Activated naive CD4-positive, alpha-beta T cell treated with anti-CD3 and anti-CD28 coated beads for 36 hours (primary cell): ENCODE measurements at places on chromosomes 11 and 22.

DNA sequence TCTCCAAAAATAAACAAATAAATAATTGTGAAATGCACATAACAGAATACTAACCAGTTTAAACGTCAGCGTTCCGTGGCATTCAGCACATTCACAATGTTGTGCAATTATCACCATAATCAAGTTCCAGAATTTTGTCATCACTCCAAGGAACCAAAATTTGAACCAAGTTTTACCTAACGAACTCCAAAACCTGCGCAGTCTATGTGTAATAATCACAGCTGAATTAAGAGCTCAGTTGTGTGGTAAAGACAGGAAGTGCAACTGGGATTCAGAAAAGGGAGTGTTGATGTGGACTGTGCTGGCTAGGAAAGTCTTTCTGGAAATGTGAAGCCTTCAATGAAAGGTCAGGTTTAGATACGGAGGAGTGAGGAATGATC, 5.4 kb upstream of the MCAM start:
- no peak overlapping the region for H3K27ac ChIP-seq
- H3K4me3 ChIP-seq, result no peak overlapping the region

- H3K27ac ChIP-seq, result no peak overlapping the region
- no peaks in the 10 kb centered on the region for H3K4me1 ChIP-seq
- DNase-seq, result peak; percentile 84
- H3K4me3 ChIP-seq, result no peak overlapping the region
These were observed 98.6 kb downstream of the CEP164 start for GRCh38 chr11:117426297-117426685.

DNA sequence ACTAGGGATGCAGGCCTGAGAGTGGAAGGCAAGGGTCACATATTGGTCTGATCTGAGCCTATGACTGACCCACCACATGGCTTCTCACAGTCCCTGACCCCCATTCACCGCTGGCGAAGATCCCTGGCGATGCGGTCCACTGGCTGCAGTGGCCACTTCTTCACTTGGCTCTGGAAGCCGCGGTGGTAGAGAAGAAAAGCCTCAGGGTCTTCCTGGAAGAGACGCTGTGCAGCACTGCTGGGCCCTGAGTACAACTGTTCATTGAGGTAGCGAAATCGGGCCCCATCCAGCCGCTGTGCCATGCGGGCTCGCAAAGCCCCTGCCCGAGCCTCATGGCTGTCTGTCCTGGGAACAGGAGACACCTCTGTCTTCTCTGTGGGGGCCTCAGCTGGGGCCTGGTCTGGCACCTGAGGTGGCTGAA, 2.4 kb downstream of the RRP8 start:
- H3K4me1 ChIP-seq, result peaks cover 31% of the 10 kb centered on the region
- DNase-seq, result no peak
- H3K36me3 ChIP-seq, result peaks cover 28% of the 10 kb centered on the region
- H3K4me3 ChIP-seq, result no peak overlapping the region
- H3K27me3 ChIP-seq, result no peaks in the 10 kb centered on the region

- peaks cover 14% of the 10 kb centered on the region for H3K4me1 ChIP-seq
- H3K27ac ChIP-seq, result no peak within 1 kb of the TSS
- no peaks in the 10 kb centered on the region for H3K36me3 ChIP-seq
- DNase-seq, result no peak
- peaks cover 52% of the 10 kb centered on the region for H3K27me3 ChIP-seq
These were observed at the start of gene SPTBN2 for GRCh38 chr11:66728693-66729385. SPTBN2 (minus strand) TSS chr11:66729216; CDS start chr11:66721240, 7,976 bp downstream.

DNA sequence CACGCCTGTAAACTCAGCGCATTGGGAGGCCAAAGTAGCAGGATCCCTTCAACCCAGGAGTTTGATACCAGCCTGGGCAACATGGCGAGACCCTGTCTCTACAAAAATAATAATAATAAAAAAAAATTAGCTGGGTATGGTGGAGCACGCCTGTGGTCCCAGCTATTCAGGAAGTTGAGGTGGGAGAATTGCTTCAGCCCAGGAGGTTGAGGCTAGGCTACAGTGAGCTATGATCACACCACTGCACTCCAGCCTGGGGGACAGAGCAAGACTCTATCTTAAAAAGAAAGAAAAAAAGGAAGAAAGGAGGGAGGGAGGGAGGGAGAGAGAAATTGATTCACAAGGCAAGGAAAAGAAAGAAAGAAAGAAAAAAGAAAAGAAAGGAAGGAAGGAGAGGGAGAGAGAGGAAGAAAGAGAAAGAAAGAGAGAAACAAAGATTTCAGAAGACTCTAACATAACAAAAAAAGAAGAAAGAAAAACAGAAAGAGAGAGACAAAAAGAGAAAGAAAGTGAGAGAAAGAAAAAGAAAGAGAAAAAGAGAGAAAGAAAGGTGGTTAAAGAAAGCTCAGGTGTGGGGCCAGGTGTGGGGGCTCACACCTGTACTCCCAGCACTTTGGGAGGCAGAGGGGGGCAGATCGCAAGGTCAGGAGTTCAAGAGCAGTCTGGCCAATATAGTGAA, 37.3 kb upstream of the MYH9 start:
- H3K27ac ChIP-seq, result peak overlapping the region; percentile 53
- no peaks in the 10 kb centered on the region for H3K27me3 ChIP-seq
- peak overlapping the region; percentile 49 for H3K4me3 ChIP-seq
- peaks cover 31% of the 10 kb centered on the region for H3K4me1 ChIP-seq
- no peaks in the 10 kb centered on the region for H3K36me3 ChIP-seq

GRCh38 chr11:9330387-9331384, 16.3 kb upstream of the TMEM41B start:
- no peak overlapping the region for H3K4me3 ChIP-seq
- H3K27me3 ChIP-seq, result no peaks in the 10 kb centered on the region
- no peak for DNase-seq
- no peaks in the 10 kb centered on the region for H3K36me3 ChIP-seq
- H3K27ac ChIP-seq, result no peak overlapping the region
- no peaks in the 10 kb centered on the region for H3K4me1 ChIP-seq

DNA sequence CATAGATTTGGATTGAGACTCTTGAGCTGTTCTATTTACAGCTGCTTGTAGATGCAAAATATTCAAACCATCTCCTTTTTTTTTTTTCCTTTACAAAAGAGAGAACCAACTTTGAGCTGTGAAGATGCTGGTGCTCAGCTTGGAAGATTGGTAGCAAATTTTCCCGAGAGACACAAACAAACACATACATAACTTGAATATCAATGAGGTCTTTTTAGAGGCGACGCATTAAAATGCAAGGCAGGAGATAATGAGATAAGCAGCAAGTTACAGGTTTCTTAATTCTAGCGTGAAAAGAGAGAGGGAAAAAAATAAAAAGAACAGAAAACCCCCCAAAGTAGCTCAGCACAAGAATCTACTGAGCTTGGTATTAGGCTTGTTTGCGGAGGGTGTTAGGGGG, 247.0 kb upstream of the SORL1-AS1 start:
- DNase-seq, result no peak
- H3K27ac ChIP-seq, result no peak overlapping the region
- no peaks in the 10 kb centered on the region for H3K4me1 ChIP-seq
- H3K4me3 ChIP-seq, result no peak overlapping the region

GRCh38 chr11:72653649-72654048, 20.6 kb downstream of the PDE2A start:
- no peak for DNase-seq
- no peak overlapping the region for H3K4me3 ChIP-seq
- no peaks in the 10 kb centered on the region for H3K36me3 ChIP-seq
- H3K27ac ChIP-seq, result no peak overlapping the region

DNA sequence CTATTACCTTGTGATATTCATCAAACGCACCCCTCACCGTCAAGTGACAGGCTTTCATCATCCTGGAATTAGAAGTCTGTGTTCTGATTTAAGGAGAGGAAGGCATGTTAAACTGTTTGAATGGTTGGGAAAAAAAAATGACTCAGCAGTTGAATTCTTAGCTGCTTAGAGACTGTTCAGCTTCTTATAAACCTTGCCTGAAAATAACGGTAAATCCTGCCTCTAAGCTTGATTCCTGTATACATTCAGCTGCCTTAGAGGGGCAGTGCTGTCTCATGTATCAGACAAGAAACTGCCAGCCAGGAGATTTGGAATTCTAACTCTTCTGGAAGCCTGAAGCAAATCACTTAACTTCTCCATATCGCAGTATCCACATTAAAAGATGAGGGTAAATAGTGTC, 437.4 kb downstream of the JRKL start:
- no peaks in the 10 kb centered on the region for H3K4me1 ChIP-seq
- no peaks in the 10 kb centered on the region for H3K36me3 ChIP-seq
- no peak overlapping the region for H3K4me3 ChIP-seq
- H3K27ac ChIP-seq, result no peak overlapping the region

- H3K27ac ChIP-seq, result no peak overlapping the region
- peaks cover 14% of the 10 kb centered on the region for H3K4me1 ChIP-seq
- H3K27me3 ChIP-seq, result peaks cover 5% of the 10 kb centered on the region
- H3K4me3 ChIP-seq, result no peak overlapping the region
These were observed 28.5 kb downstream of the GLB1L2 start for GRCh38 chr11:134360050-134360835.

DNA sequence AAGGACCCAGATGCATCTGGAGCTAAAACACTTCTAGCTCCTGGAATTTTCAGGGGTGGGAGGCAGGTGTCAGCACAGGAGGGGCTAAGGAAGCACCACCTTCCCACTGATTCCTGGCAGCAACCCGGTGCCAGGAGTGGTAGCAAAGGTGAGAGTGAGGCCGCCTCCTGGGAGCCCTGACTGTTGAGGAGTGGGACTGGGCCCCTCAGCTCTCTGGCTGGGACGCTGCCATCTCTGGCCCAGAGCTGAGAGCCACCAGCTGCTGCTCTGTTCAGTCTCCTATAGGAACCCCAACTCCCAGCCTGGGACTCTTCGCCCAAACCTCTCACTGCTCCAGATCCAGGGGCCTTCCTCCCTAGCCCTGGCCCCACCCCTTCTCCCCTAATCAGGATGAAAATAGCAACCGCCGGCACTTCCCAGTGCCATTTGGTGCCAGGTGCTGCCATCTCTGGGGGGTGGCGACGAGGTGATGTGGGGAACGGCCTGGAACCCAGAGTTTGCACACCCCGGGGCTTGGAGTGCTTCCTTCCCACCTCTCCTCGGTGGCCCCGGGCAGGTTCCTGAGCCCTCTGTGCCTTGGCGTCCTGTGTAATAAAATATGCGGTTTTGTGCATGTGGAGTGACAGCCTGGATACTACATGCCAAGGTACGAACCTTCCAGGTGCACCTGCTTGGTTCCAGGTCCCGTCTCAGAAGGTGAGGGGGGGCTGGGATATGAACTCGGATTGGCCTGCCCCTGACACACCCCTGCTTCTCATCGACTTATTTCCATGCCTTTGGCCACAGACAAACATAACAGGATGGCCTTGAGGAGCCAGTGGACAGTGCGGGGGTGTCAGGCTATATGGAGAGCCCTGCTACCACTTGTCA, 35.7 kb upstream of the CELSR1 start:
- DNase-seq, result no peak
- H3K4me1 ChIP-seq, result peaks cover 9% of the 10 kb centered on the region
- H3K27ac ChIP-seq, result no peak overlapping the region
- H3K36me3 ChIP-seq, result no peaks in the 10 kb centered on the region
- H3K4me3 ChIP-seq, result no peak overlapping the region

- no peaks in the 10 kb centered on the region for H3K27me3 ChIP-seq
- peaks cover 2% of the 10 kb centered on the region for H3K4me1 ChIP-seq
- H3K36me3 ChIP-seq, result peaks cover 8% of the 10 kb centered on the region
These were observed 293.5 kb downstream of the TBC1D22A start for GRCh38 chr22:47055921-47056320.

DNA sequence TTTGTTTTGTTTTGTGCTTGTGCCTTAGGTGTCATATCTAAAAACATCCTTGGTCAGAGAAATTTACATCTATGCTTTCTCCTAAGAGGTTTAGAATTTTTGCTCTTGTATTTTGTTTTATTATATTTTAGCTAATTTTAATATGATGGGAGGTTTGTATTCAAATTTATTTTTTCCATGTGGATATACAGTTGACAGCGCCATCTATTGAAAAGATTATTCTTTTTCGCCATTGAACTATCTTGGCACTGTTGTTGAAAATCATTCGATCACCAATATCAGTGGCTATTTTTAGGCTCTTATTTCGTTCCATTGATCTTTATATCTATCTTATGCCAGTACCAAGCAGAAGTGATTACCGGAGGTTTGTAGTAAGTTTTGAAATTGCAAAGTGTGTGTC, 510.3 kb downstream of the BRD1 start:
- no peak for DNase-seq
- no peaks in the 10 kb centered on the region for H3K4me1 ChIP-seq
- H3K27ac ChIP-seq, result no peak overlapping the region
- no peak overlapping the region for H3K4me3 ChIP-seq
- no peaks in the 10 kb centered on the region for H3K36me3 ChIP-seq

- peaks cover 16% of the 10 kb centered on the region for H3K27me3 ChIP-seq
- no peak for DNase-seq
- no peak overlapping the region for H3K4me3 ChIP-seq
- H3K4me1 ChIP-seq, result no peaks in the 10 kb centered on the region
- no peak overlapping the region for H3K27ac ChIP-seq
- no peaks in the 10 kb centered on the region for H3K36me3 ChIP-seq
These were observed 69.6 kb upstream of the SHISAL1 start for GRCh38 chr22:44382116-44383038.

- DNase-seq, result no peak
- peak overlapping the region; percentile 42 for H3K27ac ChIP-seq
- H3K36me3 ChIP-seq, result peaks cover 37% of the 10 kb centered on the region
- no peak overlapping the region for H3K4me3 ChIP-seq
These were observed 15.4 kb downstream of the DERL3 start for GRCh38 chr22:23823331-23823791.

GRCh38 chr11:117710211-117710610, 86.8 kb downstream of the DSCAML1 start:
- H3K27me3 ChIP-seq, result peaks cover 3% of the 10 kb centered on the region
- no peak overlapping the region for H3K27ac ChIP-seq
- H3K36me3 ChIP-seq, result no peaks in the 10 kb centered on the region

- H3K4me1 ChIP-seq, result peaks cover 13% of the 10 kb centered on the region
- peak within 1 kb of the TSS; percentile 74 for H3K27ac ChIP-seq
- peaks cover 3% of the 10 kb centered on the region for H3K36me3 ChIP-seq
- DNase-seq, result peak; percentile 92
- H3K4me3 ChIP-seq, result peak within 1 kb of the TSS; percentile 80
These were observed at the start of gene PAK1 for GRCh38 chr11:77473801-77474683. PAK1 (minus strand) TSS chr11:77474094; CDS start chr11:77392520, 81,574 bp downstream.

- no peak overlapping the region for H3K4me3 ChIP-seq
- peaks cover 29% of the 10 kb centered on the region for H3K4me1 ChIP-seq
- H3K27me3 ChIP-seq, result no peaks in the 10 kb centered on the region
- H3K27ac ChIP-seq, result no peak overlapping the region
- no peak for DNase-seq
- H3K36me3 ChIP-seq, result peaks cover 5% of the 10 kb centered on the region
These were observed 7.1 kb downstream of the PLAAT4 start for GRCh38 chr11:63543711-63544110.

DNA sequence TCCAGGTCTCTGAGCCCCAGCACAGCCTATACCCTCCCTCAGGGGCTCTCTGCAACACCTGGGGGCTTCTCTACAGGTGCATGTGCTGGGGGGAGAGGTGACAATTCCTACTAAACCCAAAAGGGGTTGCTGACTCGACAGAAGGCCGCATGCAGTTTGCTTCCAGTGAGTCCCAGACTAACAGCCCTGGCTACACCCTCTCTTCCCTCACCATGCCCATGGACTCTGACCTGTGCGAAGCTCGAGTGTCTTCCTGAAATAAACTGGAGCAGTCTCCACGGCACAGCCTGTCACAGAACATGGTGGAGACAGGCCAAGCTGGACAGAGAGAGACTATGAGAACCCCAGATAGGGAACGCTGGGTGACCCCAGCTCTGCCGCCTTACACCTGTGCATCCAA, 16.6 kb downstream of the PLEKHA7 start:
- H3K27me3 ChIP-seq, result no peaks in the 10 kb centered on the region
- H3K27ac ChIP-seq, result no peak overlapping the region
- no peaks in the 10 kb centered on the region for H3K4me1 ChIP-seq
- no peak overlapping the region for H3K4me3 ChIP-seq
- no peaks in the 10 kb centered on the region for H3K36me3 ChIP-seq
